Activated T-cell treated with anti-CD3 and anti-CD28 coated beads, Interleukin-2, amount 50 U/mL, for 72 hours (primary cell): ENCODE measurements at places on chromosomes 3 and 15.

DNA sequence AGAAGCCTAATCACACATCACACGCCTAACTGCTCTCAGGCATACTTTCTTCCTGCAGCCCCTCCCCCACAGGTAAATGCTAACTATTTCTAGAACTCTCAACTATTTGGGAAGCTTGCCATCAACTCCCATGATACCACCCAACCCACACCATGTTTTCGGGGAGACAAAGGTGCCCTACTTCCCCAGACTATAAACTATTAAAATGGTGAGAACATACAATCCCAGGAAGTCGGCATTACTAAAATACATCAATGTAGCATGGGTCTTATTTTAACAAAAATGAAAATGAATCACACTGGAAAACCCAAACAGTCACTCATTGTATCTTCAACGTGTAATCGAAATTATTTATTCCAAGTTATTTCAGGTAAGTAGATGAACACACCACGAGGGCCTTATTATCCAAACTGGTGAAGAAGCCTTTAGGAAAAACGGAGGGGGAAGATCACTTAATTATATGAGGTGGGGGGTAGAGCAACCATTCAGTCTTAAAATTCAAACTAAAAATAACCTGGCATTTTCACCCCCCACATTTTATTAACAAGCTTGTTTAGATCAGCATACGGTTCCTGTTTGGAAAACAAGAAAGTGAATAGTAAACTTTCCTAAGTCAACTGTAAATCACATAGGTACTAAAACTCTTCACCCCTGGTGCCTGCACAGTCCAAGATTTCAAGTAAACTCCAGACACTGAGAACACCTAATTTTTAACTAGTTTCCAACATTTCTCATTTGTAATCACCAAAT lies 1.9 kb downstream of the TBL1XR1 start:
- DNase-seq = no peak

DNA sequence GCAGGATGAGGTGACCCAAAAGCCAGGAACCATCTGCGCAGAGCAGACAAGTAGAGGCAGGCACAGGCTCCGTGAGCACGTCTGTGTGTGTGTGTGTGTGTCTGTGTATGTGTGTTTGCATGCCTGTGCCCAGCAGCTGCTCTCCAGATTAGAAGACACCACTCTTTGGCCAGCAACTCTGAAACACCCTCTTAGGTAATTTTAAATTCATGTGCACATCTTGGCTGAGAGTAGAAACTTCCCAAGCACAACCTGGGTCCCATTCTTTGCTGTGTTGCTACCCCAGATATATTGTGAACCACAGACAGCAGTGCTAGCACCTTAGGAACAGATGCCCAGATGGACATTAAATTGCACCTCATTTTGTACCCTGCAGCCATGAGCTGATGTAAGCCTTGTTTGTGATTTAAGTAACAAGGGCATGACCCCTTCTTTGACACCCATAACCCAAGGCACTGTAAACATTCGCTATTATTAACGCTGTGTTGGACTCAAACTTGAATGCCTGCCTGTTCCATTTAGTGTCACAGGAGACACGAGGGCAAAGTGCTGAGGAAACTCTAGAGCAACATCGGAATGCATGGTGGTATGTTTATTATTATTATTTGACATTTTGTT lies at the start of gene FILIP1L:
TSS of gene FILIP1L (minus strand) at position 89 of the 618 bp plus-strand sequence.
- DNase-seq = no peak

GRCh38 chr3:69044608-69045007 lies 7.5 kb downstream of the TMF1 start:
- DNase-seq = no peak

GRCh38 chr3:60497902-60498301 lies 753.4 kb downstream of the FHIT start:
- DNase-seq = no peak

DNA sequence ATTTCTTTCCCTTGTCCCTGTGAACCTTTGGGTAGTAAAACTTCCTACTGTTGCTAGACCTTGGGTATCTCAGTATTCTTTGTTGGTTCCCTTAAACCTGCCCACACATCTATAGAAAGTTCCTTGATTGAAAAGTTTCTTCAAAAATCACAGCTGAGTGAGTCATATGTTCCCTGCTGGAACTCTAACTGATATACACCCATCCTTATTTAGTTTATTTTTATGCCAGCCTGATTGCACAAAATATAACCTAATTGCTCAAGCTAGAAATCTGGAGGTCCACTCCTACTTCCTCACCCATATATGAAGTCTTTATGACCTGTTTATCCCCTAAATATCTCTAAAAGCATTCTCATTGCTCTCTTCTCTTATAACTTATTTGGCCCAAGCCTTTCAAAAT lies 13.7 kb upstream of the GJD2 start:
- no peak for DNase-seq

DNA sequence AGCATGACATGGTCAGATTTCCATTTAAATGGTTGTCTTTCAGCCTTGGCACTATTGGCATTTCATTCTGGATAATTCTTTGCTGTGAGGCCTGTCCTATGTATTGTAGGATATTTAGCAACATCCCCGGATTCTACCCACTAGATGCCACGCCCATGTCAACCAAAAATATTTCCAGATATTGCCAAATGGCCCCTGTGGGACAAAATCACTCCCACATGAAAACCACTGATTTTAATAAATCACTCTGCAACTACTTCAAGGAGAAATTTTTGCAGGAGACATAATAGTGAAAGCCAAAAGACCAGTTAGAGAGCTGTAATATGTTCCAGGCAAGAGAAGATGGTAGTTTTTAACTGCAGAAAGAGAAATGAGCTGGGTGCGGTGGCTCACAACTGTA lies 55.9 kb upstream of the RARB start:
- no peak for DNase-seq
